ENCODE measurements at places on chromosomes 11 and 22. TPM values are rescaled to one million over a fixed set of nuclear protein-coding genes. Genes with fewer than 3 reads are reported as not detected.
A peak's percentile ranks its signal among the peaks of the same experiment; 100 is the strongest.

DNA sequence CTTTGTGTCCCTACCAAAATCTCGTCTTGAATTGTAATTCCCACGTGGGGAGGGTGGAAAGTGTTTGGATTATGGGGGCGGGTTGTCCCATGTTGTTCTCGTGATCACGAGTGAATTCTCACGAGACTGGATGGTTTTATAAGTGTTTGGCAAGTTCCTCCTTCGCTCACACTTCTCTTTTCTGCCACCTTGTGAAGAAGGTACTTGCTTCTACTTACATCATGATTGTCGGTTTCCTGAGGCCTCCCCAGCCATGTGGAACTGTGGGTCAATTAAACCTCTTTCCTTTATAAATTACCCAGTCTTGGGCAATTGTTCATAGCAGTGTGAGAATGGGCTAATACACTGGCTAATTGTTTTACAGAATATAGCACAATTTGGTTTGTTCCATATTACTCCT lies 326.3 kb downstream of the GRM5 start:
- DNase-seq, result no peak

GRCh38 chr11:92845805-92846204 lies 123.6 kb upstream of the MTNR1B start:
- no peak for DNase-seq

GRCh38 chr11:31802990-31803812 lies 7.9 kb downstream of the PAX6 start:
- no peak for DNase-seq

DNA sequence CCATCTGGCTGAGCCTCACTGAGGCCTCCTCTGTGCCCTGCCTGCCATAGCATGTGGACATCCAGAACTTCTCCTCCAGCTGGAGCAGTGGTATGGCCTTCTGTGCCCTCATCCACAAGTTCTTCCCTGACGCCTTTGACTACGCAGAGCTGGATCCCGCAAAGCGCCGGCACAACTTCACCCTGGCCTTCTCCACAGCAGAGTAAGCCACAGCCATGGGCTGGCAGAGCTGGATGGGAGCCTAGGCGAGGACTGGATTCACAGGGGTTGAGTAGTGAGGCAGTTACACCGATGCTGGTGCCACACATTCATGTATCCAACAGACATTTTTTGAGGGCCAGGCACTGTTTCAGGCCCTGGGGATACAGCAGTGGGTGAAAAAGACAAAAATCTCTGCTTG lies 9.1 kb downstream of the SMTNL1 start:
- no peak for DNase-seq

GRCh38 chr11:32940865-32941264 lies 48.3 kb downstream of the QSER1 start:
- no peak for DNase-seq

DNA sequence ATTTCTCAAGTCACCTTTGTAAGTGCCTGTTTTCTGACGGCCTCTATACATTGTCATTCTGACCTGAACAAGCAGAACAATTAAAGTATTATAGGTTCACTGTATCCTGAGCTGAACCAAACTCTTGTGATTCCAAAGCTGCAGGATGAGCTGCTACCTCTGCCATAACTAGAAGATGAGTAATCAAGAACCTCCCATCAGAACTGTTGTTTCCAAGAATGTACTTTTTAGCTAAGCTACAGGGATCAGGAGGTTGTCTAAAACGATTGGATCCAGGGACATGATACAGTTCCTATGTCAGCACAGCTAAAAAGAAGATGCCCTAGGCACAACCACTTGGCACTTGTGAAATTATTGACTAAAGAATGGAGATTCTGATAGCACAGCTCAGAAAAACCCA lies 288.4 kb upstream of the CCDC90B start:
- no peak for DNase-seq

DNA sequence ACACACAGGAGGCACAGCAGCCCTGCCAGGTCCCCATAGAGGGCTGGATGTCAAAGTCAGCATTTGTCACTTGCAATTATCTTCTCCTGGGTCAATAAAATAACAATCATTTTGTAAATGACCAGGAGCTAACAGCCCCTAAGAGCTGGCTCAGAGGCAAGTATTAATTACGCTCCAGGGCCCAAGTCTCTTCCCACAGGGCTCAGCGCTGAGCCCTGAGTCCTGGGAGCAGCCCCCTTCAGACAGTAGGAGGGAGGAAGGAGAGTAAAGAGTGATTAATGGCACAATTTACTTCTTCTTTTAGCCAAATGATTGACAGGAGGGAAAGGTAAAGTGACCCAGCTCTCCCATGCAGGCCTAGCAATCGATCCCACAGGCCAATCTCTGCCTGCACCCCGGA lies 99.0 kb upstream of the DRD2 start:
- DNase-seq, result no peak

DNA sequence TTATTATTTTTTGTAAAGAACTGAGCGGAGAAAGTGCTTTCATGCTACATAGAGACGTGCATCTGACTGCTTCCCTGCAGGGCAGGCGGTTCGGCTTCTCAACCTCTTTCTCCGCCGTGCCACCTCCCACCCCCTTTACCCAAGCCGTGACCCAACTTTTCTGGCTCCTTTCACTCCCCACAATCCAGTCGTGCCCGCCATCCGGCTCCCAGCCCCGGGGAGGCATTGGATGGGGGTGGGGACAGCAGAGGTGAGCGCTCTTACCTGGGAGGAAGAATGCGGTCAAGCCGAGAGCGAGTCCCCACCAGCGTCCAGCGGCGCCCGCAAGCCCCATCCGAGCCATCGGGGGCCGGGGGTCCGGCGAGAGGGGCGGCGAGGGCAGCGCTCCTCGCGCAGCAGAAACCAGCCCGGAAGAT lies 781 bp downstream of the NECTIN1 start:
- DNase-seq, result no peak

DNA sequence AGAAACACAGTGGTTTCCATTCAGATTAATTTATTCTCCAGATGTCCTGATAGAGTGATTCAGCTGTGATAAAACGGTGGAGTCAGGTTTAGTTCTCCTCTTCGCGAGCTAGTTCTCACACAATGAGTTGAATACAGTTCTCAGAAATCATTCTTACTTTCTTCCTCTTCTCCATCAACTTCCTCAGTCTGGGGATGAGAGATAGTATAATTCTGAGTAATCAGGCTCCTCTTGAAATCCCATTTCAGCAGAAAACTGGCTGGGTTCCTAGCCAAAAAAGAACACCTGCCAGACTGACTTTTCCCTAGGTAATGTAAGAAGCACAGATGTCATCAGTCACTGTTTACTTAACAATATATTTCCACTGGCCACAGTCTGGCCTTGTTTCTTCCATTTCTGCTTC lies 76.7 kb downstream of the SVIP start:
- DNase-seq, result peak; percentile 49

GRCh38 chr22:45538281-45538680 lies 35.6 kb downstream of the FBLN1 start:
- DNase-seq, result no peak

DNA sequence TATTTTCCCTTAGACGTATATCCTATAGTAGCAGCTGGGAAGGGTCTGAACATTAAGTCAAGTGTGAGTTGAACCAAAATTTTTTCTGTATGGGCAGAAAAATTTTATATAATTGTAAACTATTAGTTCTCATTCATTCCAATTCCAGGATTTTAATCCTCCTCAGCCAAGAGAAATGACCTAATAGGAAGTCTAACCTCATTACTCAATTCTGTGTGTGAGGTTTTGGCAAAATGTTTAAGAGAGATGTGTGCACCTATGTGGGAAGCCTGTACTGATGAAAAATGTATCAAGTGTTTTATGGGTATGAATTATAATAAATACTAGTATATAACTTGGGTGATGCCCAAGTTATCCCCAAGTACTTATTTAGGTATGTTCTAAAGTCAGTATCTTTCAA lies 311.6 kb upstream of the PITPNB start:
- peak; percentile 16 for DNase-seq

GRCh38 chr22:22720724-22721261 lies 76.4 kb downstream of the GGTLC2 start:
- no peak for DNase-seq

DNA sequence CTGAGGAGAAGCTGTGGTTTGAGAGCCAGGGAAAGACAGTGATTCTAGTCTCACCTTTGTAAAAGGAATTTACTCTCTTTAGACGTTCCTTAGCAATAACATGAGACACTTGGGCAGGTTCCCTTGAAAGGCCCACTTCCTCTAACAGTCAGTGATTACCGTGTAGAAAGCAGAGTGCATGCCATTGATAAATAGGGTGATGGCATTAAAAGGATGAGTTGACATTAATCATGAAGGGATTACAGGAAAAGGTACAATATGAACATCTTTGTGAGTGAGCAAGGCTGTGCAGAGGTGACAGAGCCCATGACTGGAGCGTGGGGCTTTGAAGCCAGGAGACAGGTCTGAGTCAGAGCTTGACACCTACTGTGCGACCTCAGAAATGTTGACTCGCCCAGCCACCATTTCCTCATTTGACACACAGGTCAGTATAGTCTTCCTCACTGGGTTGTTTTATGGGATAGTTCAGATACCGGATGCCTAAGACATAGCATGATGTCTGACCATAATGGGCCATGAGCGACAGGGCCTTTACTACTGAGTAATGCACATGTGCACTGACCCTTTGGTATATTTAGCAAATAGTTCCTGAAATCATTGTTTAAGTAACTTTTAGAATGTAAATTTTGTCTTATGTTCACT lies 341.7 kb upstream of the MTNR1B start:
- no peak for DNase-seq

The SMTNL1 gene
- 148 TPM for polyA plus RNA-seq

The OR52A1 gene
- not detected for polyA plus RNA-seq

The OR10V1 gene
- polyA plus RNA-seq, result not detected

The CHRDL2 gene
- 2.1 TPM for polyA plus RNA-seq

The DRD4 gene
- polyA plus RNA-seq, result 1.2 TPM

The CCDC89 gene
- 1.9 TPM for polyA plus RNA-seq
